ENCODE measurements at places on chromosomes 7 and 10.
A peak's percentile ranks its signal among the peaks of the same experiment; 100 is the strongest.

- no peak for ATAC-seq
These were observed 60.1 kb upstream of the ZPBP start for GRCh38 chr7:50153148-50153547.

GRCh38 chr10:11864727-11865126, 41.6 kb downstream of the PROSER2 start:
- no peak for ATAC-seq

GRCh38 chr7:98841179-98841997, 28.4 kb downstream of the TMEM130 start:
- ATAC-seq, result peak; percentile 58

DNA sequence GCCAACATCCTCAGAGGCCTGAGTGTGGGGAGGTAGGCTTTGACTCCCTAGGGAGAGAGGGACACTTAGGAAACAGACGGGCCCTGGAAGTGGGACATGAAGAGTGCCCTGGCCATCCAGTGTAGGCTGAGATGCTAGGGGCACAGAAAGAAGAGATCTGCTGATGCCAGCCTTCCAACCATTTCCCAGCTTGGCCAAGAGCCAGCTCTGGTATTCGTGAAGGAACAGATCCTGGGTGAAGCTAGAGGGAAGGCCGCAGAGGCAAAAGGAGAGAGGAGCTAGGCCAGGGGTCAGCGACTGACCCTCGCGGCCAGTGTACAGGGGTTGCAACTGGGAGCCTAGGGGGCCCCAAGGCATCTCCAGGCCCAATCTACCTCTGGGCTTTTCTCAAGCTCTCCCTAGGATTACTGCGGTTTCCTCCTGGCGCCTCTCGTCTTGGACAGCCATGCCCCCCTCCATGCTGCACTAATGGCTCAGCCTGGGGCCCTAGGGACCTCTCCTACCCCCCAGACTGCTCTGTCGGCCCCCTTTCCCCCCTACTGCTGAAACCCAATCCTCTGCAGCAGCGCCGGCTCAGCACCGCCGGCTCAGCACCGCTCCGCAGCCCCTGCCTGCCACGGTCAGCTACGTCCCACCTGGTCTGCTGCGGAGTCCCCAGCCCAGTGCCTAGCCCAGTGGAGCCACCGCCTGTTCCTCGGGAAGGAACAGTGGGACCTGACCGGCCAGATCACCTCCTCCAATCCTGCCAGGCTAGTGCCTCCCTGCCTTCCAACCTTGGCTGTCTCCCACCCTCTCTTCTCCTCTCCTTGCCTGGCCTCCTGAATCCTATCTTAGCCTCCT, at the start of gene ASIC3:
TSS of gene ASIC3 (plus strand) at position 556 of the 840 bp plus-strand sequence. CDS start 355 bp downstream, outside the sequence.
- no peak for ATAC-seq
